ENCODE measurements at places on chromosomes 2 and 18.

DNA sequence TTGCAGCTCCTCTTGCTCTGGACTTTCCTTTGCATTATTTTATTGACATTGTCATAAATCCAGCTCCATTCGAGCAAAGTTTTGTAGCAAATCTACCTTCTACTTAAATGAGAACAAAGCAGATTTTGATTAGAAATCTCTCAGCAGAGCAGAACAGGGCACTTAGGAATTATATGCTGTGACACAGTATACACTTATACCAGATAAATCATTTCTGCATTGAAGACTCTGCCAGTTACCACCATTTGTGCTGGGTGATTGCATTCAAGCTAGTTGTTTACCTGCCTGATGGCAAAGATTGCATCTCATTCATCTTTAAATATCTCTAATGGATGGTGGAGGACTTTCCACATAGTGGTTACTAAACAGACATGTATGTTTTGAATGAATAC, 441.7 kb upstream of the HNMT start:
- no peak for DNase-seq

DNA sequence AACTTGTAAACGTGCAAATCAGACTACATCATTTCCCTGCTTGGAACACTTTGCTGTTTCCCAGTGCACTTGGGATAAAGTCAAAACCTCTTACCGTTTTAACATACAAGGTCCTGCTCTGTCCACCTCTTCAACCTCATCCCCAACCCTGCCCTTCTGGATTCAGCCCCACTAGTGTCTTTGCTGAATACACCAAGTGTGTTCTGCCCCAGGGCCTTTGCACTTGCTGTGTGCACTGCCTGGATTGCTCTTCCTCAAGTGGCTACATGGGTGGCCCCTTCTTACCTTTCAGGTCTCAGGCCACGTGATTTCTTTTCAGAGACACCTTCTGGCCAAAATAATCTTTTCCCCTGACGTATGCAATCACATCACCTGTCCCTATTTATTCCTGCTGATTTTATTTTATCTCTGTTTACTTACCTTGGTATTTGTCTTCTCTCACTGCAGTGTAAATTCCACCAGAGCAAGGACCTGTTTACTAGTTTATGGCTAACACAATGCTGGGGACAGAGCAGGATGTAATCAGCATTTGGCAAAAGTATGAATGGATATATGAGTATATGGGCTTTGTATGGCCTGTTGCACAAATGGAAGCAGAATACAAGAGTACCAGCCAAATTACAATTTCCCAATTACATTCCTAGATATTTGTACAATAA, 63.9 kb downstream of the MAPK4 start:
- no peak for DNase-seq

- DNase-seq: no peak
These were observed 45.4 kb downstream of the GORASP2 start for GRCh38 chr2:170974304-170974993.

DNA sequence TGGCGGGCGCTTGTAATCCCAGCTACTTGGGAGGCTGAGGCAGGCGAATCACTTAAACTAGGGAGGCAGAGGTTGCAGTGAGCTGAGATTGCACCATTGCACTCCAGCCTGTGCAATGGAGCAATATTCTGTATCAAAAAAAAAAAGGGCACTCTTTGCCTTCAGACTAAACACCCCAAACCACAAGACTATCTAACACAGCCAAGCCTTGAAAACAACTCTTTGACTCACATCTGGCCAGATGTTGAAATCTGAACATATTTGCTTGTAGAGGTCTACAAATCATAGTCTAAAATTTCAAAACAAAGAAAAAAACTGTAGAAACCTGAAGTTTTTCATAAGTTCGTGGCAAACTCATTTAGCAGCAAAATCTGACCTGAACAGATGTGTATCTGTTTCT, 94.9 kb downstream of the FAM161A start:
- no peak for DNase-seq

DNA sequence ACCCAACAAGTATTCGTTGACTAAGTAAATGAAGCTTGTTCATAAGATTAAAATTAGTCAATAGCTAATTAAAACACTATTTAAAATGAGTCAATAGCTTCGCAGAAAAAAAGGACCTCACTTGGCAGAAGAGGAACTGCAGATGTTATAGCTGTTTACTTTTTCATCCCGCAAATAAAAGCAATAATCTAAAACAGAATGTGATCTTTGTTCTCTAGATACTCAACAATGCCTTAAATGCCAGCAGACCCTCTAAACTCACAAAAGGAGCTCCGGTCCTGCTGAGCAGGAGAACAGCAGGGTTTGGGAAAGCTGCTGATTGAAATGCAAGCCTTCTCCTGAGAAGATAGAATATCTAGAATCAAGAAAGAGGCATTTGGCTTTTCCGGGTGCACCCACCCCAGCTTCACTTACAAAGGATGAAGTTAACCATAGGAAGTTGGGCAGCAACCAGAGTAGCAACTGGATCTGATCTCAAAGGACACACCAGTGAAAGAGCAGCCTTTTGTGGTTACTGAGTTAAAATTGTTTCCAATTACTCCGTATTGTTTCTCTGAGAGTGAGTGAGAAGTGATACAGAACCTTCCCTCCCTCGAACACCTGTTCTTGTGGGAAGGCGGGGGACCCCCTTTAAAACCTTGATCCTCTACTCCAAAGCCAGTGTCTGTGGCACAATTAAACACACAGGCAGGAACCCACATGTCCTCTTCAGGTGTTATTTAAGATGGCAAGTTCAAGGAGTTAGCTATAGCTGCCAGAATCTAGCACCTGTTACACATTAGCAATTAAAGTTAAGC, 6.8 kb downstream of the CCBE1 start:
- DNase-seq: no peak

GRCh38 chr2:201572846-201573508, 70.3 kb downstream of the TMEM237 start:
- DNase-seq: no peak

- DNase-seq: peak; percentile 73
These were observed 14.6 kb upstream of the NFATC1 start for GRCh38 chr18:79380816-79381806.

DNA sequence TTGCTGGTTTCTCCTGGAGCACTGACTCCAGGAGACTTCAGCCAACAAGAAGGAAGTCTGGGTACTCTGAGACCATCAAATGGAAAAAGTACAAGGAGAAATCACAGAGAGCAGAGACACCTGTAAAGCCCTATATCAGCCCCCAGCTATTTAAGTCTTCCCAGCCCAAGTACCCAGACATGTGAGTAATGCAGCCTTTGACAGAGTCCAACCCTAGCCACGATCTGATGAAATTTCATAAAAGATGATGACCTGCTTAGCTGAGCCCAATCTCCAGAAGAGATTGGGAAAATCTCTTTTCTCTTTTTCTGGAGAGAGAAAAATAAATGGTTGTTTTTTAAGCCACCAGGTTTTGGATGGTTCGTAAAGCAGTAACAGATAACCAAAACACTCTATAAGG, 196.6 kb downstream of the NBAS start:
- DNase-seq: no peak

Data from stimulated activated CD4-positive, alpha-beta T cell treated with anti-CD3 and anti-CD28 coated beads, Interleukin-1b, Interleukin-23, amount 100 ng/mL, for 1 hour (primary cell).